ENCODE measurements at places on chromosomes 16 and 17. TPM values are rescaled to one million over a fixed set of nuclear protein-coding genes. Genes with fewer than 3 reads are reported as not detected.

DNA sequence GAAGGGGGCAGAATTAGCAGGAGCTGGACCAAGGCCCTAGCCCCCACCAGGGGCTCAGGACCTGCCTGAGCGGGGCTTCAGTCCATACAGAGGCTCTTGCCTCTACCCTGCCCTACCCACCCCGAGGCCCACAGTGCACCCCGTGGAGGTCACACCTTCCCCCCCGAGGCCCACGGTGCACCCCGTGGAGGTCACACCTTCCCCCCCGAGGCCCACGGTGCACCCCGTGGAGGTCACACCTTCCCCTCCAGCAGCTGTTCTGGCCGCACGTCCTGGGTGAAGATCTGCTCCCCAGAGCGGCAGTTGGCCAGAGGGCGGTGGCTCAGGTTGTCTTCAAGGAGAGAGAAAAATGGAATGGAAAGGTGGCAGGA lies 11.4 kb downstream of the CASKIN2 start:
- DNase-seq, result no peak

GRCh38 chr17:80245566-80246265 lies 14.9 kb upstream of the RNF213 start:
- no peak for DNase-seq

GRCh38 chr17:8696426-8696825 lies 48.2 kb downstream of the CCDC42 start:
- no peak for DNase-seq

DNA sequence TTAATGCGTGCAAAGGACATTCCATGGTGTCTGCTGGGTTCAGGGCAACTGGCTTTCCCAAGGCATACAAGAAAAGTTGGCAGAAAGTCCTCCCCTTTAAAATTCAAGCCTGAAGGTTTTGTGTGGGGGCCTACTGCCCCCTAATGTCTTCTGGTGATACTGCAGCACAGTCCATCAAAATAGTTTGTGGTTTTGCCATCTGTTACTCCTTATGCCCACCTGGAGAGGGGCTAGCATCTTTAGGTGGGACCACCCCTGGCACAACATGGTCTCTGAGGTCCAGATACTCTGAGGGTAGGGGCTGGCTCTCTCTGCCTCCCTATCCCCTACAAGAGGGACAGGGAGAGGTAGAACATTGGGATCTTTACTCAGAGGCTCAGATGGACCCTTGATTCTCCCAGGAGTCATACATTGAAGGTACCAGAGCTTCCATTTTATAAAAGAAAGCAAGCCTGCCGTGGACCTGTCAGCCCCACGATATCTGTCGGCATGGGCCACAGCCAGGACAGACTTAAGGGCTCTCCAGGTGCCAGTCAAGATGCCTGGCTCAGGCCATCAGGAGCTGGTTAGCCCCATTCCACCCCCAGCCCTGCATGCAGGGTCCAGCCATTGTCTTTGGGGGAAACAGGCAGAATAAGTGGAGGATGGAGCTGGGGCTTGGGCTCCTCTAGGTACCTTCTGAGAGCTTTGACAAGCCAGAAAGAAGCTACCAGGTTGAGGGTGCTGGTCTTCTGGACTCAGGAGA lies 6.3 kb downstream of the ESRP2 start:
- peak; percentile 79 for DNase-seq

DNA sequence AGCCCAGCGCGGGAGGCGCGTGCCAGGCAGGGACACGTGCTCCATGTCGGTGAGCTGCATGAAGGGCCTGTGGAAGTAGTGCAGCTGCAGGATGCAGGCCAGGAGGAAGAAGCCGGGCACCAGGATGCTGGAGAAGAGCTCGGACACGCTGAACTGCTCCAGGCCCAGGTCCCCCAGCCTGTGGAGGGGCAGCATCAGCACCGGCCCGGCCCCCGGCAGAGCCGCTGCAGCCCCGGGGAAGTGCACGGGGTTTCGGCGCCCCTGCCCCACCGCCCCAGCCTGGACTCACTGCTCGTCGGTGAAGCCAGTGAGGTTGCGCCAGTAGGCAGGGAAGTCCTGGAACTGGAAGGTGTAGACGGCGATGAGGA lies 28.0 kb downstream of the CTU2 start:
- no peak for DNase-seq

GCGR gene
- total RNA-seq, result 0.71 TPM

- DNase-seq, result no peak
Observed at GRCh38 chr17:68567035-68567434, 34.1 kb downstream of the FAM20A start.

LAT gene
- 22.7 TPM for total RNA-seq

- no peak for DNase-seq
Observed at GRCh38 chr16:86509759-86510464, 415 bp upstream of the FOXF1 start.

GRCh38 chr17:75116737-75117136 lies 7.0 kb downstream of the ARMC7 start:
- no peak for DNase-seq

KRT32 gene
- not detected for total RNA-seq

GRCh38 chr16:84914273-84914672 lies 94.5 kb downstream of the CRISPLD2 start:
- DNase-seq, result no peak

GABARAPL2 gene
- total RNA-seq, result 34.3 TPM

CHMP6 gene
- total RNA-seq, result 12.7 TPM

GRCh38 chr17:81222620-81222905 lies 202 bp downstream of the CEP131 start:
- DNase-seq, result no peak

- DNase-seq, result no peak
Observed at GRCh38 chr16:14002416-14002990, 68.6 kb upstream of the MRTFB start.

GRCh38 chr16:3591436-3591803 lies 14.2 kb upstream of the NLRC3 start:
- no peak for DNase-seq
